Stimulated activated CD8-positive, alpha-beta memory T cell treated with anti-CD3 and anti-CD28 coated beads, Interleukin-7, amount 100 ng/mL, for 1 hour (primary cell): ENCODE measurements at places on chromosomes 12 and 14.

- DNase-seq: no peak
Observed at GRCh38 chr14:59208954-59209353, 20.5 kb downstream of the DAAM1 start.

DNA sequence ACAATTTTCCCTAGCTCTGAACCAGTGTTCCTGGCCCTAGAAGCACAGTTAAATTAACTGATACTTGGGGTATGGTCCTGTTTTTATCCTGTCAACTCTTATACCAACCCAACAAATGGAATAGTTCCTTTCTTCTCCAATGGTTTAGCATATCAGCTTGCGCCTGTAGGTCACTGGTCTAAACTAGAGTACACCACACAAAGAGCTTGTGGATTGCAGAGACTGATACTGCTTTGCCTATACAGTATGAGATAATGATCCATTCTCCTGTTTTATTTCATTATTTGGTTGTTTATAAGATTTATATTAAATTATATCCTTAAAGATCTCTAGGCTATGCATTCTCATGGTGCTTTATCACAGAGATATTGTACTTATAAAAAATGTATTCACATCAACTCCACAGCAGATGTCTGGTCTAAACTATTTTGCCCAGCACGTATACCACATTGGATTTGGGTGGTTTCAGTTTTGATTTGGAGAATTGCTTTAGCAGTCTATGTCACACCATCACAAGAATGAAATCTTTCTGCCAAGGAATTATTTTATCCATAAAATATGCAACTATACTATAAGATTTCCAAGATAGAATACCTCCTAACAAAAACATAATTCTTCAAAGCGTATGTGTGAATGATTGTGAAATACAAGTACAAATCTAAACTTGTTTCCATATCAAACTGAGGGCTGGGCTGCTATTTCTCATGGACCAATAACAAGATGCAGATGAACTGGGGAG is 142.1 kb downstream of the SLC16A7 start:
- DNase-seq: no peak

DNA sequence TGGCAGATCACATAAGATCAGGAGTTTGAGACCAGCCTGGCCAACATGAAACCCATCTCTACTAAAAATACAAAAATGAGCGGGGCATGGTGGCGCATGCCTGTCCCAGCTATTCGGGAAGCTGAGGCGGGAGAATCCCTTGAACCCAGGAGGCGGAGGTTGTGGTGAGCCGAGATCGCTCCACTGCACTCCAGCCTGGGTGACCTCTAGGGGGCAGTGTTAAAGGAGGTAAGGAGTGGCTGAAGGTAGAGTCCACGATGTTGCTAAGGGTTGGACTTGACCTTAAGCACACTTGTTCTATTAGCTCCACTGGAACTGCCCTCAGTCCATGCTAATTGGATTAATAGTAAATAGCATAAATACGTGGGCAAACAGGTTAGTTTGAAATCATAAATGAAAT is 62.4 kb upstream of the PSMC1 start:
- no peak for DNase-seq

DNA sequence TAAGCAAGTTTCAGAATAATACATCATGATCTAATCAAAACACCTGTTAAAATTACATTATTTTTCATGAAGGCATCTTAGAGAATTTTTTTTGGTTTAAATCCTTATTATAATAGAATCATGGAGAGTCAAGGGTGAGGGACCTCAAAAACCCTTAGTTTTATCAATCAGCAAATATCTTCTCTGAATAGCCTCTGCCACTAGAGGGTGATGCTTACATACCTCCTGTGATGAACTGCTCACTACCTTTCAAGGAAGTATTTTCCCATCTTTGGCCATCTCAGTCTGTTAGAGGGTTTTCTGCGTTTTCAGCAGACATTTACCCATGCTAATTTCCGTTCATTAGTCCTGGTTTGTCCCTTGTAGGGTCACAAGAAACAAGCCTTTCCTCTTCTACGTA is 200.2 kb downstream of the TRHDE start:
- no peak for DNase-seq

- no peak for DNase-seq
Observed at GRCh38 chr12:26293612-26294011, 98.2 kb downstream of the SSPN start.

DNA sequence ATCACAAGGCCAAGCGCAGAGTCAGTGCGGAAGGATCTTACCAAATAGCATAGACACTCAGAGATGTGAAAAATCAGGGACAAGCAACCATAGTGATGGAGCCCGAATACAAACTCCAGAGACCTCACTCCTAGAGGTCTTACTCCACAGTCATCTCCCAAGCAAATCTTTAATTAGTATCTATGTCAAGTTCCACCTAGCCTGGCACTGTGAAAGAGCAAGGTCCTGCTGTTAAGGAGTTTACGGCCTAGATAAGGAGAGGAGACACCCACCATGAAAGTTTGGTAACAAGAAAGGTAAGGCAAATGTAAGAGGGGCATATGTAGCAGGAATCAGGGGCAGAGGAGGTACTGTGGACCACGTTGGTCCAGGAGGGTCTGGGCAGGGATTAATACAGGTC is 7.4 kb upstream of the PLEKHG6 start:
- DNase-seq: no peak

- DNase-seq: no peak
Observed at GRCh38 chr14:61516118-61516743, 179.1 kb upstream of the HIF1A start.

DNA sequence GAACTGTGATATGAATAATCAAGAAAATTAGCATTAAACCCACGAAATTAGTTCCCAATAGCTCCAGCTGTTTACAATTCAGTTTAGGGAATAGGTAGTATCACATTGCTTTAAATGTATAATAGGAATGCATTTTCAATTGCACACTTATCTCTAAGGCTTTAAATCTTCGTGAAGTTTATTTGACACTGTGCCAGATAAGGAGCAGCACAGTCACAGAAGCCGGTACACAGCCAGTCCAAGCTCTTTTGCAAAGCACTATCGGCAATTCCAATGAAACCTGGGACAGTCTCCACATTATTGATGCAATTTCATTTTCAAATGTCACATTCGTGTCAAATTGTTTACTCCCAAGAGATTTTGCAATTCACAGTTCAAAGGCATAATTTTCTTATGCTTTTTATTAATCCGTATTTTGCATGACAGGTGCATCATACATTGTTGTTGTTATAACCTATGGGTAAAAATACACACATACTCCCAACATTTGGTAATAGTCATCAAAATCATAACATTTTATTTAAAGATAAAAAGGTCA is 602.8 kb downstream of the RPS29 start:
- DNase-seq: no peak

DNA sequence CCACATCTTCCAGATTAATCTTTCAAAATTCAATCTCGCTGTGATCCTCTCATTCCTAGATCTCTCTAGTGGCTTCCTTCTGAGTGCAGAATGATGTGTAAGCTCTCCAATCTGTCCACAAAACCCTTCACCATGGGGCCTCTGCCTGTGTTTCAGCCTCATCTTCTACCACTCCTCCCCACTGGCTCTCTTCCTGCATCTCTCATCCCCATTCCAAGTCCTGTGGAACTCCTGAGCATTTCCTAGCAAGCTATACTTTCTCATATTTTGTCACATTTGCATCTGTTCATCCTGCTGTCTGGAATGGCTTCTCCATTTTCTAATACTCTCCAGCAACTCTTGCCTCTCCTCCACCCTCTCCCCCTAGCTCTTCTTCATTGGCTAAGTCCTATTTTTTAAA is 242.0 kb upstream of the DAAM1 start:
- no peak for DNase-seq

GRCh38 chr12:57865084-57865751 is 18.7 kb upstream of the CTDSP2 start:
- no peak for DNase-seq

- DNase-seq: no peak
Observed at GRCh38 chr12:12456637-12457036, 99.8 kb downstream of the BORCS5 start.

DNA sequence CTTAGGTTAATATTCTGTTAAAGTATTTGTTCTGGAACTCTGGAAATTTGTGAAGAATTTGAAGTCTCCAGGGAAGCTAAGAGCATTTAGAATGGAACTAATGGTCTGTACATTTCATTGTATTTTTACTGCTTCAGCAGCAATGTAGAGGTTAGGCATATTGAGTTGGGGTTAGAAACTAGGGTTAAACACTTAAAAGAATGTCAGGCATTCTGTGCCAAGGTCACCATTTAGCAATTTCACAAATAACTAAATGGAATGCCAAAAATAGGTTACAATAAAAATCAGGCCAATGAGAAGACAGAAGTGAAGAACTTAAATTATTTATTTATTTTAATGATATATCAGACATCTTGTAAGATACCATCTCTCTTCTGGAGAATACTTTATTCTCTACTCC is 210.8 kb downstream of the C12orf50 start:
- no peak for DNase-seq
